ENCODE measurements at places on chromosomes 3 and 15. TPM values are rescaled to one million over a fixed set of nuclear protein-coding genes. Genes with fewer than 3 reads are reported as not detected.

- no peak for DNase-seq
- H3K4me3 ChIP-seq, result no peak overlapping the region
- H3K36me3 ChIP-seq, result no peaks in the 10 kb centered on the region
These were observed 93.7 kb downstream of the SLC25A26 start for GRCh38 chr3:66314455-66314854.

- no peak overlapping the region for H3K27ac ChIP-seq
- H3K36me3 ChIP-seq, result no peaks in the 10 kb centered on the region
- no peaks in the 10 kb centered on the region for H3K27me3 ChIP-seq
These were observed 132.9 kb upstream of the TMCO5A start for GRCh38 chr15:37801529-37801928.

- H3K27ac ChIP-seq, result no peak overlapping the region
- no peak overlapping the region for H3K4me3 ChIP-seq
- no peaks in the 10 kb centered on the region for H3K36me3 ChIP-seq
- DNase-seq, result no peak
- H3K27me3 ChIP-seq, result no peaks in the 10 kb centered on the region
These were observed 21.9 kb downstream of the ABTB1 start for GRCh38 chr3:127694467-127695215.

RETNLB gene
- not detected for total RNA-seq

GMNC gene
- not detected for total RNA-seq

CPN2 gene
- total RNA-seq, result not detected

SLC24A5 gene
- not detected for total RNA-seq

All from thoracic aorta (tissue), 2 donors.